Left ventricle myocardium inferior (tissue), 1 donor: ENCODE measurements at places on chromosomes 5 and 9.

GRCh38 chr5:10286162-10286861 lies 21.4 kb downstream of the CMBL start:
- peak; percentile 27 for DNase-seq

DNA sequence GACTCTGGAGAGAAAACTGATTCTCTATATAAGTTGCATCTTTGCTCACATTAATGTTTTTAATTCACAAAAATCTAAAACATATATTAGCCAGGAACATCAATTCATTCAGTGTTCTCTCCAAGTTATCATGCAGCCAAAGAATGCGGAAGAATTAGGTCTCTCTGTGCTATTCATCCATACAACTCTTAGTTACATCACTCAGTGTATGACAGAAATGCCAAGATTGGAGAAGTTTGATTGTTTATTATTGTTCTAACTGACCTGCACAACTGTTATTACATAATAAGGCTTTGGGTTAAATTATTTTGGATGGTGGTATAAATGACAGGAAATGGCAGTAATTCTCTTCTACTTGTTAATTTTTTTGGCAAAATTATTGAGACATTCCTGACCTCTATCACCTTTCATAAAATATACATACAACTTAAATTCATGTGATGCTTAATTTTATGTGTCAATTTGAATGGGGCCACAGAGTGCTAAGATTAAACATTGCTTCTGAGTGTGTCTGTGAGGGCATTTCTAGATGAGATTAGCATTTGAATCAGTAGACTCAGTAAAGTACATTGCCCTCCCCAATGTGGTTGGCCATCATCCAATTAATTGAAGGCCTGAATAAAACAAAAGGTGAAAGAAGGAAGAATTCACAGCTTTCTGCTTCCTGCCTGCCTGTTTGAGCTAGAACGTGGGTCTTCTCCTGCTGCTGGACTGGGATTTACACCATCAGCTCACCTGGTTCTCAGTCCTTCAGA lies 70.2 kb downstream of the NR2F1-AS1 start:
- no peak for DNase-seq

DNA sequence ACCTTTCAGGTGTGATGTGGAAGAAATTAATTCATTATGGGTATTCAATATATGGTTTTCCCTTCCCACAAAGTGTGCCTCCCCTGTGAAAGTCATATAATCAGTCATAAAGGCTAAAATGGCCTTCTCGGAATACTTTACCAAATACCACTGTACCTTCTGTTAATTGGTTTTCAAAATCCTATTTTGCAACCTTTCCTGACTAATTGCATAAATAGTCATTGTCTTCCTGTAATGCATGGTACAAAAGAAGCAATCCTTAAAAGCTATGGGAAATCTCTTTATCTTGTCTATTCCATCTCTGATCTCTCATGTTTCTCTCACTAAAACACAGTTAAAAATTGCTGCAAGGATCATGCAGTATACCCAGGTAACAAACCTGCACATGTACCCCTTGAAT lies 44.3 kb upstream of the UGCG start:
- DNase-seq: no peak

DNA sequence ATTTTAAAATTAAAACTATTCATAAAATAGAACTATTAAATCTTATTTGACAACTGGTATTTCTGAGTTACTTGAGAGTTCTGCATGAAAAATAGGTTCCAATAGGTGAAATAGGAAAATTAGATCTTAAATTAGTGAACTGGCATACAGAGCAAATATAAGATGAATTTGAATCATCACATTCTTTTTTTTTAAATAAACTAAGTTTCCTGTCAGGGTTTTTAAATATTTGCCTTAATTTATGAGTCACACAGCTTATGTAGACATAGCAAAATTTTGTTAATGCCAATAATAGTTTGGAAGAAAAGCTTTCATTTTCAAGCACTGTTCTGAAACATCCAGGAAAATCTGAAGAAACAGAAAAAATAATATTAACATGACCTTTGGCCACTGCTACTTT lies 311.7 kb upstream of the HAPLN1 start:
- no peak for DNase-seq

DNA sequence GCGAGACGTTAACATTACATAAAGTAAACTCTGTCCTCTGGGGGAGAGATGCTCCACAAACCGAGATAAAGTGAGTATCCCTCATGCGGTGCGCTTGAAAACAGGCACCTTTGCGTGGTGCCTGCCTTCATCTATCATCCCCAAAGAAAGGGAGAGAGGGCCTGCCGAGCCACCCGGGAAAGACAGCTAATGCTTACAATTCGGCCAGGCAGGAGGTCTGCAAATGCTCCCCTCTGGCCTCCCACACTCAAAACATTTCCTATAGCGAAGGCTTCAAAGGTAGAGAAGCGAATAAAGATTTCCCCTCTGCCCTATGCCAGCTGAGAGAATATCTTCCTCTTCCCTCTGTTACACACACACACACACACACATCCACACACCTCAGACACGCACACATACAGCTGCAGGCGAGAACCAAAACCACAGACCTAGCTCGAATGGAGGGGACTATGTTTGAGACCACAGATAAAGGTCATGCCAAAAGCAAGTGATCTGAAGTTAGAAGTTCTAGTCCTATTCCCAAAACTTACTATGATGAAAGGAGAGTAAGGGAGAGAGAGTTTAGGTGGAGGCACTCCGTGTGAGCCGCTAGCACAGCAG lies 132.8 kb downstream of the CRB2 start:
- no peak for DNase-seq

GRCh38 chr9:76557674-76558225 lies 98.8 kb downstream of the GCNT1 start:
- DNase-seq: no peak

- DNase-seq: no peak
Observed at GRCh38 chr5:112109331-112110007, 309.6 kb downstream of the EPB41L4A start.

DNA sequence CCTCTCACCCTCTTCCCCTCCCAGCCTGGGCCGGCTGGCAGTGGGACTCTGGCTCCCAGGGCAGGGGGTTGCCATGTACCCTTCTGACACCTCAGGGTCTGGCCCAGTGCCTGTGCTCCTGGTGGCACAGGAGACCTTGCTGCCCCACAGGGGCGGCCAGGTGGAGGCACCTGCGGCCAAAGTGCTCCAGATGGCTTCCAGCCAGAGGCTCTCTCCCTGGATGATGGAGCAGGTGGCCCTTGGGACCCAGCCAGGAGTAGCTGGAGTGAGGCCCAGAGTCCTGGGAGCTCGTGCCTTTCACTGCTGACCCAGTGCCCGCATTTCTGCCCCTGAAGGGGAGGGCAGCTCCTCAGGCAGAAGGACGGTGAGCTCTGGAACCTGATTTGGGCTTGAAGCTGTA lies 87.3 kb downstream of the NTNG2 start:
- DNase-seq: peak; percentile 55

DNA sequence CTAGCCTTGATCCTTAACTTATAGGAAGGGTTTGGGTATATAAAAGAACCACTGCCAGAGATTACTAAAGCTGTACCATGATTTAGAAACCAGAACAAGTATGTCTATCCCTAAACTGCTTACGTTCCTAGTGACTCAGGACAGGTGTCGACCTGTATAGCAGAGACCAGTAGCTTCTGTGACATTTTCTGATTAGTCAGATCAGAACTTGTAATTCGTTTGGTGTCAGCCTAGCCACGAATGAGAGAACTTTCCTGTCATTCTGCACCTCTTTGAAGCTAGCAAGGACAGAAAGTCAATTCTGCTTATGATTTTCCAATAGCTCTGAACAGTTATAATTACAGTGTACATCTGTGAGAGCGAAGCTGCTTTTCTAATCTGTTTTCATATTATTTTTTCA lies 39.5 kb downstream of the PRKACG start:
- no peak for DNase-seq

DNA sequence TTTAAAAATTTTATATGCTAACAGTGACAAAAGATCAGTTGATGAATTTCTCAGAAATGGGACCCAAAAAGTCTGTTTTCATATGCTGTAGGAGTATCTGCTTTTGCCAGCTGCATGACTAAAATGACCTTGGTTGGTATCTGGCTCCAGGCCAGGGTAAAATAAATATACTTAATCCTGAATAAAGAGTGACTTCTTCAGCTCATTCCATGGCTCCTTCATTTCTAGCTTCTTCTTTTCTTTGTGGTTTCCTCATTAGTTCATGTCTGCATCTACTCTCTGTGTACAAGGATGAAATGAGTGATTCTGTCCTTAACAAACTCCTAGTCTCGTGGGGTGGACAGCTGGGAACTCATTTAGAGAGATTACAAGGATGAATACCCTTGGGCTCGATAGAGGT lies 36.0 kb downstream of the RCL1 start:
- DNase-seq: no peak

GRCh38 chr5:125274211-125274610 lies 527.8 kb upstream of the ZNF608 start:
- no peak for DNase-seq

- no peak for DNase-seq
Observed at GRCh38 chr9:32326146-32326545, 58.3 kb upstream of the ACO1 start.

- DNase-seq: no peak
Observed at GRCh38 chr5:10828241-10828640, 67.2 kb upstream of the DAP start.

DNA sequence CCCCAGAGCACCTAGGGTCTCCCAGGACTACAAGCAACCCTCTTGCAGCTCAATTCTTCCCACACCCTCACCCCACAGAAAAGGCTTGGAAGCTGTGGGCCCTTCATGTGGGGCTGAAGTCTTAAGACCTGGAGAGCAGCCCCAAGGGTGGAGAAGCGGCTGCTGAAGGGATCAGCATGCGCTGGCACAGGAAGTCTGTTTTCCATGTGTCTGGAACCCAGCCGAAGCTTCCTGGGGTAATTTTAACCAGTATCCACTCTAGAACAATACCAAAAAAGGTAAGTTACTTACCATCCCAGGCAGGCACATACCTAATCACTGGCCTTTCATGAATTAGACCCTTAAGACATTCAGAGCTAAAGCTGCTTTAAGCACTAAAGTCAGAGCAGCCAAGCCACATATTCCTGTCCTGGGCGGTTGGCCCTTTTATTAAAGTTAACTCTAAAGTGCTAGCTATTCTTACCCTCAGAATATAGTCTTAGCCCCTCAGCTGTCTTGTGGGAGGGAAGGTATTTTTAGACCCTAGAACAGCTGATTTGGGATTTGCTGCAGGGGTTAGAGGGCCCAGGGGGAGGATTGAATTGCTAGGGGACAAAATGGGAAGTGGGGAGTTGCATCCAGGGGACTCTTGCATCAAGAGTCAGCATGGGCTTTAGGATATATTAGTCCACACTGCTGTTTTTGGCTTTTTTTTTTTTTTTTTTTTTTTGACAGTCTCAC lies 6.9 kb downstream of the IL17B start:
- no peak for DNase-seq

GRCh38 chr5:115419846-115420585 lies 123.6 kb upstream of the CCDC112 start:
- no peak for DNase-seq

DNA sequence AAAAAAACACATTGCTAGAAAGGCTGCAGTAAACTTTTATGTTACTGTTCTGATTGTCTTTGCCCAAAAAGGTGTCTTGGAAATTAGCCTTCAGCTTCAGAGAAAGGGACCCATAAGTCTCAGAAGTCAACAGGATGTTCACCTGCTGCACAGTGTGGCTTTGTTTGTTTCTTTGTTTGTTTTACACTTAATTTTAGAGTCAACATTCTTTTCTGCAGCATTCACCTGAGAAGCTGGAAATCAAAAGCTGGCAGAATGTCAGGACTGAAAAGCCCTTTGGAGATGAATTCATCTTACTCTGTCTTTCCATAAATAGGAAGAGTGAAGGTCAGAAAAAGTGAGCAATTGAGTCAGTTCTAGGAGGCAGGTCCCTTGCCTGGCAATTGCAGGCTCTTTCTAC lies 170.0 kb downstream of the PAPPA start:
- no peak for DNase-seq

- DNase-seq: no peak
Observed at GRCh38 chr9:27432308-27432707, 91.8 kb upstream of the IFNK start.

DNA sequence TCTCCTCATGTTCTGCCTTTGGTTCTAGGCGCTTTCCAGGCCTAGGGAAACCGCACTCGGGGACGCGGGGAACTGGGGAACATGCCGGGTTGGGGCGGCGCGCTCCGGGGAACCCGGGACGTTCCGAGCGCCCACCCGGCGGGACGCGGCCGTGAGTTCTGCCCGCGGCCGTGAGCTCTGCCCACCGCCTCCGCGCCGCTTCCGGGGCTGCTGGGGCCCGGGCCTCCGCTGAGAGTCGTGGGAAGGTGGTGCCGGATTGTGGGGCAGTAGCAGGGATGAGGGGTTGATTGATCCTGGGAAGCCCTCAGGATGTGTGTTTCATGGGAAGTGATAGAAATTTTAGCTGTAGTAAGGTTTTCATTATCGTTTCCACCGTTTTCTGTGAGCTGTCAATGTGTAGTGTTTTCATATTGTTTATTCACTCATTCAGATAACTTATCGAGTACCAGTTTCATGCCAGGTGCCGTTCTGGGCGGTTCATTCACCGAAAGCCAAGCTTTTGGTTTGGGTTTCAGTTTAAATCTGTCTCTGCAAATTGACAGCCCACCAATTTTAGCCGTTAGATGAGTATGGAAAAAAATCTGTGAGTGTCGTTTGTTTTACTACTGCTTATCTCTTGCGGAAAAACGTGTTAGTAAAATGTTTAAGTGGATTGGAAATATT lies 657 bp downstream of the MTRR start:
- peak; percentile 17 for DNase-seq

DNA sequence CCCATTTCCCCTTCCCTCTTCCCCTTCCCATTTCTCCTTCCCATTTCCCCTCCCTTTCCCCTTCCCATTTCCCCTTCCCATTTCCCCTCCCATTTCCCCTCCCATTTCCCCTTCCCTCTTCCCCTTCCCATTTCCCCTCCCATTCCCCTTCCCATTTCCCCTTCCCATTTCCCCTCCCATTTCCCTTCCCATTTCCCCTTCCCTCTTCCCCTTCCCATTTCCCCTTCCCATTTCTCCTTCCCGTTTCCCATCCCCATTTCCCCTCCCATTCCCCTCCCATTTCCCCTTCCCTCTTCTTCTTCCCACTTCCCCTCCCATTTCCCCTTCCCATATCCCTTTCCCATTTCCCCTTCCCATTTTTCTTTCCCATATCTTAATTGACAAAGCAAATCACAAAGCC lies 109.0 kb downstream of the OLFM1 start:
- no peak for DNase-seq

- DNase-seq: no peak
Observed at GRCh38 chr5:73280821-73281746, 108.1 kb downstream of the TMEM174 start.

DNA sequence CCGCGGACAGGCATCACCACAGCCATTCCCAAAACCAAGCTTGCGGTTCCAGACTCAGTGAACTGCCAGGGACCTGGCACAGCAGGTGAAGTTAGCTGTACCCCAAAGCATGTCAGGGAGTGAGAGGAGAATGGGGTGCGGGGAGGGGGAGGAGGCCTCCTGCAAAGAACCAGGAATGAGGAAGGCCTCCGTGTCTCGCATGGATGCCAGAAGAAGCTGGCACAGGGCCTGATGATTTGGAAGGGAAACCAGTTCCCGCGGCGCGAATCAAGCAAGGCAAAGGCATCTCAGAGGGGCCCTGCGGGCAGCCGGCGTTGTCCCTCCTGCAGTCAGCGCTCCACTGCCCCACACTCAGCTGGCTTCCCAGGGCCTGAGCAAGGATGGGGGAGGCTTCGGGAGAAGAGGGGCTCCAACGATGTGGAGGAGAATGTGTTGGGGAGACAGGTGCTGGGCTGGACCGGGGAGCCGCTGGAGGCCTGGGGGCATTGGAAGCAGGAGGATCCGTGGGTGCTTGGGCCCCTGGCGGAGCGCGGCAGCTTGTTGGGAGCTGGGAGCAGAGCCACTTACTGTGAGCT lies 14.6 kb downstream of the SLC9A3 start:
- DNase-seq: no peak

GRCh38 chr5:53302529-53302928 lies 177.9 kb upstream of the FST start:
- no peak for DNase-seq

GRCh38 chr5:172133359-172134029 lies 54.5 kb downstream of the STK10 start:
- DNase-seq: no peak
